ENCODE measurements at places on chromosomes 1 and 21.

- DNase-seq = peak; percentile 32
These were observed 39.9 kb downstream of the F5 start for GRCh38 chr1:169546087-169546995.

DNA sequence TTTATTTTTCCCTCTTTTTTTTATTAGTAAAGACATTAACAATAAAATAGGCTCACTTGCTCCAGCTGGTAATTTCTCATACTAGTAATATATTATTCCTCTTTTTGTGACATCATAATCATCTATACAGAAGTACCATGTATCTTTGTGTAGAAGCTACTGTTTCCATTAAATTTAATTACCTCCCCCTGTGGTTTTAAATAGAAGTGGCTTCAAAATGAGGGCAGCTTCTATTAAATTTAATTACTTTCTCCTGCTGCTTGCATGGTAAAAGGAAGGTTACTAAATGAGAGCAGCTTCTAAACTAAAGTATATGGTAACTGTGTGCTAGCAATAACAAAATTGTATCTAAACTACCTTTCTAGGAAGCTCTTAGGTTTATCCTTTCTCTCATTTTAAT, 94.0 kb downstream of the DPYD start:
- no peak for DNase-seq

- DNase-seq = no peak
These were observed 2.8 kb upstream of the ECE1 start for GRCh38 chr1:21292984-21293536.

- no peak for DNase-seq
These were observed 103.1 kb downstream of the FAM78B start for GRCh38 chr1:166063701-166064100.

GRCh38 chr1:209854196-209854595, 26.4 kb downstream of the UTP25 start:
- no peak for DNase-seq

- no peak for DNase-seq
These were observed 570.4 kb upstream of the ZRANB2 start for GRCh38 chr1:71651214-71651613.

DNA sequence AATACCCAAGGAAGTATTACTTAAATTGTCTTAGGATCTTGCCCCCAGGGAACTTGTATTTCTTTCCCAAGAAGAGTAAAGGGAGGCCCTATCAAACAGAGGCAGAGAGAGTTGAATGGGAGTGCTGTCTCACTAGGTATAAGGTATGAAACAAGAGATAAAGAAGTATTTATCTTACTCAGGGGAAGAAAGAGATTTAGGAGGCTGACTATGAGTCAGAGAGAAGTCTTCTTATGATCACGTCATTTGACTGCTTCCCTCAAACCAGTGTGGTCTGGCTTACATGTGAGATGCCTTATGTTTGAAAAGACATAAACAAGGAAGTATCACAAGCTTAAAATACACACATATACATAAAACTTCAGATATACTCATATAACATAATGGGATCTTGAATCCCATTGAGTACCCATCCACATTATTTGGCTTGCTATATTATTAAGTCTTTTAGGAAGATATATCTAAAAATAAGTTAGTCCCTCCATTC, 29.6 kb downstream of the DUSP10 start:
- DNase-seq = no peak

- no peak for DNase-seq
These were observed 1.2 kb downstream of the HDGF start for GRCh38 chr1:156750191-156750672.

GRCh38 chr1:220579317-220579716, 51.4 kb downstream of the MARK1 start:
- DNase-seq = no peak

DNA sequence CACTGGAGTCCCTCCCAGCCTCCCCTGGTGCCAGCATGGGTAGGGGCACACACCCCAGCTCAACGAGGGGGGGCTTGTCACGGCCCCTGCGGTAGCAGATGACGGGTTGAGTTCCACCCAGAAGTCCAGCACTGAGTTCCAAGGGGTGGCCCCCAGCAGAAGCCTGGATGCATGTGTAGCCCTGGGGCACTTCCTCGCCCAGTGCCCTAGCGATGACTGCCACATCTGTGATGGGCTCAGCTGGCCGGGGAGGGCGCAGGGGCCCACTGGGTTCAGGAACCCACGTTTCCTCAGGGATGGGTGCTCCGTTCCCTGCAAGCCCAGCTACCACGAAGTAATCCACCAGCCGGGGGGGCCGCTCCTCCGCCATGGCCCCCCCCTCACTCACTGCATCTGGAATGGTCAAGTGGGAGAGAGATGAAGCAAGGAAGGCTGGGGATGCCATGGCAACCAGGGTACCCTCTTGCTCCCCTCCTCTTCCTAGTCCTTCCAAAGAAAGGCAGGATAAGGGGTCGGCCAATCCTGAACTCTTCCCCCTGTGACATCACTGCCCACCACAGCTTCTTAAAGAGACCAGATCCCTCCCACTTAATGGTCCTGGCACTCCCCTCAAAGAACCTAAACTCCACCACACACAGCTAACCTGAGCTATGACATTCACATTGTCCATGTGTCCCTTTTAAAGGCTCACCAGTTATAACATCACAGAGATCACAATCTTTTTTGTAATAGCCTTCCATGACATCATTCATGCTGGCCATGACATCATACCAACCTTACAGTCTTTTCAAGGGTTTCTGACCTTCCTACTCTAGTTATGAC, 2.3 kb downstream of the DENND4B start:
- no peak for DNase-seq

- peak; percentile 29 for DNase-seq
These were observed 63.6 kb upstream of the DENND1B start for GRCh38 chr1:197838836-197839235.
